ENCODE measurements at places on chromosomes 3 and 15.
A peak's percentile ranks its signal among the peaks of the same experiment; 100 is the strongest.

DNA sequence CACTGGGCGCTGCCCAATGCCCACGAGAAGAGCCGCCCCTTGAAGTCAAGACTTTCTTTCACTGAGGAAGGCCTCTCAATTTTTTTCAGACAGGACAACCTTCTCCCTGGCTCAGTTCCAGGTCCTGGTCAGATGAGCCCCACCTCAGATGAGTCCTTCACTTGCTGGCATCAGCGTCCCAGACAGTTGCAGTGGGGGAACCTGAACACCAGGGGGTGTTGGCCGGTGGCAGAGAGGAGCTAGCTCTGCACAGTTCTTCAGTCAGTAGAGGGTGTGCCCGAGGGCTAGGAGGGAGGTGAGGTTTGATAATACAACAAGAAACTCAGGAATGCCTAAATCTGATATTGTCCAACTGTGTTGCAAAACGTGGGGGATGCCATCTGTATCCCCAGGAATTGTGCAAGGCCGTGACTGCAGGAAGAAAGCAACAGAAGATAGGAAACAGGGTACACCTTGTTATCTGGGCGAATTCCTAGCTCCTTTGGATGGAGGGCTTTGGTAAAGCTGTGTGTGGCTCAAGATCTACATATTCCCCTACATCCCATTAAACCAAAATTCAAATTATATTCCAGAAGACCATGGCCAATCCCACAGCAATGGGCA is 34.3 kb downstream of the CCR3 start:
- peak; percentile 2 for DNase-seq

GRCh38 chr3:124837730-124838186 is 49.4 kb downstream of the ITGB5 start:
- no peak for DNase-seq

DNA sequence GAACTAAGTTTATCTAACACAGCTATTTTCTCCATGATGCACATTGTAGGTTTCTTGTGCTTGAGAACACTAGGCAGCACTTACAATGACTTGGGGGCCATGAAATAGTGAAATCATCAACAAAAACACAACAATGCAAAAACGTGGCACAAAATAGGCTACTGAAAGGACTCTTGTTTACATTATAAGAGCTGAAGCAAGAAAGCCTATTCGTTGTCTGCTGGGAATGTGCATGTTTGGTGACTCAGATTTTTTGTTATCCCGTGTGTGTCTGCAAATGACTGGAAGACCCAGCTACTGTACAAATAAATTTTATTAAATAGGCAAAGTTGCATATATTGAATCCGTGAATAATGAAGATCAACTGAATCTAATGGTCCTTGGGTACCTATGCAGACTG is 85.0 kb downstream of the TCF12 start:
- DNase-seq, result no peak

DNA sequence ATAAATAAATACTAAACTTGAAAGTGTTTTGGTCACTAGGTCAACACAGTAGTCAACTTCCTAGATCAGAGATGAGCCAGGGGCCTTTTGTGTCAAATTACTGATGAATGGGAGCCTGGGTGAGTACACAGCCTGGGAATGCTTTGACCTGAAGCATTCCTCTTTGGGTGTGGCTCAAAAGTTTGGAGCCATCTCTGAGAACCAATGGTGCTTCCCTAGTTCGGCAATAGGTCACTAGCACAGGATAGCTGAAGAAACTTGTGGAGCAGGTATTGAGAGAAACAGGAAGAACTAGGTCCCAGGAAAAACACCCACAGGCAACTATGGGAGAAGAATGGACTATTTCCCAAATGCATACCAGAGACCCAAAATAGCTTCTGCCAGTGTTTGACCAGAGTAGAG is 56.6 kb upstream of the PLXND1 start:
- DNase-seq, result no peak

GRCh38 chr3:179455954-179456353 is 4.7 kb upstream of the GNB4 start:
- no peak for DNase-seq

DNA sequence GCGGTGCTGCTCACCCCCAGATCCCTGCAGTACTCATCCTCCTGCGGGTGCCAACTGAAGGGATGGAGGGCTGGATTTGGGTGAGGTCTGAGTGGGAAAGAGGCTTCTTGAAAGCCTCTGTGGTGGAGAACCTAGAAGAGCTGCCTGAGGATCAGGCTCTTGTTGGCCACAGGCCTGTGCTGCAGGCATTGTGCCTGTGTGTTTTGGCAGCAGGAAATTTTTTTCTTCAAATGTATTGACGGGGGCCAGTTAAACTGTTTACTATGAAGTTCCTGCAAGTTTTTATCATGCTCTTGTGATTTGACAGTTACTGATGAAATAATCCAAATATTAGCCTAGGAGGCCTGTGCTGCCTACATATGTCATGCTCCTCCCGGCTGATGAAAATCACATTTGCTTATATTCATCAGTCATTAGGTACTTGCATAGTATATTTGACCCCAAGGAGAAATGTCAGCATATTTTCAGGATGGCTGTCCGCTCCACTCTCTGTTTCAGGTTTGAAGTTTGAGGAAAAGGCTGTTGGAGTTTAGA is 103.1 kb downstream of the THSD4 start:
- no peak for DNase-seq

DNA sequence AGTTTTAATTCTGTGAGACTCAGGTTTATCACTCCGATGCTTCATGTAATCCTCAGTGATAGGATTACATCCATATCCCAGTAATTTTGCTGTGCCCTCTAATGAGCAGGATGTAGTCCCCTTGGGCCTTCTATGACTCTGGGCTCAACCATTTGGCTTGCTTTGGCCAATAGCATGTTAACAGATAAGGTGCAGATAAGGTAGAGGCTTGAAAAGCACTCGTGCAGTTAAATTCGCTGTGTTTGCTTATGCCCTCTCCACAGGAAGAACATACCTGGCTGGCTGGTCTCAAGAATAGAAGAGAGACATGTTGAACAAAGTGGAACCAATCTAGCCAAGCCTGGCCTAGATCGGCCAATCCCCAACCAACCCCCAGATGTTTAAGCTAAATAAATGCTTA is 20.1 kb downstream of the CCDC13 start:
- peak; percentile 7 for DNase-seq

- no peak for DNase-seq
These were observed 14.7 kb downstream of the LPP start for GRCh38 chr3:188168648-188169047.

DNA sequence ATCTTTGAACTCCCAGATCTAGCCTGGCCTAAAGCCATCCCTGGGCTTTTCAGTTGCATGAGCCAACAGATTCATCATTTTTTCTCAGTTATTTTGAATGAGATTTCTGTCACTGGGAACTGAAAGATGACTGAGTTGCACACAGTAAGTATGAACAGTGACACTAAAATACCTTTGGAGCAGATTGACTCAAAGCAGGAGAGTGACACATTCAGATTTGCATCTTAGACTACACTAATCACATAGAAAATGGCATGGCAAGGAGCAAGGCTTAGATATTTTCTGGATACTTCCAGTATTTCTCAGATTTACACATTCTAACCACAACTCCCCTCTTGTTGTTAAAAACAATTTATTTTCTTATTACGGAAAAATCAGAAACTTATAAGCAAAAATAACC is 32.8 kb downstream of the SEC62 start:
- DNase-seq, result no peak

DNA sequence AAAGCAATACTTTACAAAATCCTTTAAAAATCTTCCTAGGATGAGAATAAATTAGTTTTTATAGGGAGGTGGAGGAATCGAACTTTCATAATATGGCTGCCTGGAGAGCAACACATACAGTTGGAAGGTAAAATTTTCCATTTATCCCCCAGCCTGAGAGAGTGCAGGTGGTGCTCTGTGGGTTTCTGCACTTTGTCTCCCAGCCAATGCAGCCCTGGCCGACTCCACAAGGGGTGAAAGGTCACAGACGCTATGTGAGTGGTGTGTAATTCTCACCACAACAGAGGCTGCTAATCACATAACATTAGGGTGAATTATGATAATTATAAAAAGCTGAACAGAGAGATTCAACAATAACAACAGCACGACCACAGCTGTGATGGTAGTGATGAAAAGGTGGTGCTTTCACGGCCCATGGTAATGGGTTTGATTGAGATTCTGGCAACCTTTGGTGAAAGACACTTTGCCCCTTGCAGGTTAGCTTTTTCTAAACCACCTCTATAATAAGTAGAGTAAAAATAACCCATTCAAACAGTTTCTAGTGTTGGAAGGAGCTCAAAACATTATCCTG is 30.1 kb upstream of the NANOGP8 start:
- no peak for DNase-seq

All from NCI-H510A treated with DMSO at 0.1 percent for 48 hours (cell line).